ENCODE measurements at places on chromosomes 12 and 14.

DNA sequence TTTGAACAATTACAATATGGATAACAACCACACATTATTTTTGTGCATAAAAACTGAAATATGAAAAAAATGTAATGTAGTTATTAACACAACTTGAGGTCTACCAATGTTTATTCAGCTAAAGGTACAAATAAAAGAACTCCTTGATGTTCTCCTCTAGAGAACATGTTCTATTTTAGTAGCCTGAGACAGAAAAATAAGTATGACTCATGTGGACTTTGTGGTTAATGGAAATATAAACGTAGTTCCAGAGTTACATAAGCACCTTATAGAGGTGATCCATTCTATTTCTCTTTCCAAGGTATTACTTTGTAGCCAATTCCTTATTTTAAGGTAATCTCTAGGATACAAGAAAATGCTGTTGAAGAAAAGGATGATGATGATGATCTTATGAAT is 25.7 kb downstream of the ALKBH1 start:
- DNase-seq: no peak

GRCh38 chr12:32116897-32117296 is 10.2 kb downstream of the BICD1 start:
- no peak for DNase-seq

DNA sequence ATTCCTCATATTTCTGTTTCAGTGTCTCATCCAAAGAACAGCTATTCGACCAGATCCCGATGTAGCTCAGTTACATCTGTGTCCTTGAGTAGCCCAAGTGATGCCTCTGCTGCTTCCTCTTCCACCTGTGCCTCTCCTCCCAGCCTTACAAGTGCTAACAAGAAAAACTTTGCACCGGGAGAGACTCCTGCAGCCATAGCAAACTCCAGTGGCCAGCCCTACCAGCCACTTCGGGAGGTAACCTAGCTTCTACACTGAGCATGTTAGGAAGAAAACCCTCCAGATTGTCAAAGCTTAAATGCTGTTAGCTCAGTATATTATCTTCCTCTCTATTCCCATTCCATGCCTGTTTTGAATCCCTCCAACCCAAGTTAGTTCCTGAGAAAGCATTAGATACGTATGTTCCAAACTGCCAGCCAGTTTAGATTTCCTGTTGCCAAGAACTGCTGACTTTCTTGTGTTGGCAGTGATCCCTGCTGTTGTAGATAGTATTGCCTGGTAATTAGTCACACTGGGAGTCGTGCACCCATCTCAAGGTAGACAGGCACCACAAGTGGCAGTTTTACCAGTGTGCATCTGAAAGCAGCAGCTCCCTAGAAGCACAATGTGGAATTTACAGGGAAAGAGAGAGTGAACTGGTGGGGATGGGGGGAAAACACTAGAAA is 14.0 kb upstream of the KCNH3 start:
- no peak for DNase-seq

DNA sequence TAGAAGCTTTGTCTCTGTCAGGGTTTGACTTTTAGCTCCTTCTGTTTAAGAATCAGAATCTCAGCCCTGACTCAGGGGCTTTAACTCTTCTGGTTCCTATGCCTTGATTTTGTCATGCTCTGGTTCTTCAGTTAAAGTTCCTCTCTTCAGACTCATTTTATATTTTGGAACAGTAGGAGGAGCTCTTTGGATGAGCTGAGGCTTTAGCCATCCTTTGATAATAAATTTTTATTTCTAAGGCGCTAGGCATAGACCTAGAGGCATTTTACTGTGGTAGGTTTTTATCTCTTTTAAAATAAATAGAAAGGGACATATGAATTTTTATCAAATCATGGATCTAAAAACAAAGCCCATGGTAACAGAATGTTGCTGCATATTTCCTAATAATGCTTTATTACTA is 51.7 kb downstream of the ATP23 start:
- no peak for DNase-seq

- no peak for DNase-seq
These were observed 110.9 kb upstream of the DNM1L start for GRCh38 chr12:32568228-32568627.
